Stimulated activated CD8-positive, alpha-beta memory T cell treated with anti-CD3 and anti-CD28 coated beads, Interleukin-7, amount 100 ng/mL, for 1 hour (primary cell): ENCODE measurements at places on chromosomes 3 and 15.

GRCh38 chr3:139934613-139935015 lies 371 bp upstream of the CLSTN2 start:
- DNase-seq, result no peak

DNA sequence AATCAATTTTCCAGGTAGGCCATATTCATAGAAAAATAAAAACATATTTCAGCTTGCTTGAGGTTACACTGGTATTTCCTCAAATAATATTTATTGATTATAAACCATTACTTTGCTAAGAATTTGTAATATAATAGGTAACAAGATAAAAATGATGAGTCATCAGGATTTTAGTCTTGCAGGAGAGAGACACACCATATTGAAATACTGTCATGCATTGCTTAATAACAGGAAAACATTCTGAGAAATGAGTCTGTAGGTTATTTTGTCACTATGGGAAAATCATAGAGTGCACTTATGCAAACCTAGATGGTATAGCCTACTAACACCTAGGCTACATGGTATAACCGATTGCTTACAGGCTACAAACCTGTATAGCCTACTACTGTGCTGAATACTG lies 990.5 kb downstream of the OTOL1 start:
- DNase-seq, result no peak

DNA sequence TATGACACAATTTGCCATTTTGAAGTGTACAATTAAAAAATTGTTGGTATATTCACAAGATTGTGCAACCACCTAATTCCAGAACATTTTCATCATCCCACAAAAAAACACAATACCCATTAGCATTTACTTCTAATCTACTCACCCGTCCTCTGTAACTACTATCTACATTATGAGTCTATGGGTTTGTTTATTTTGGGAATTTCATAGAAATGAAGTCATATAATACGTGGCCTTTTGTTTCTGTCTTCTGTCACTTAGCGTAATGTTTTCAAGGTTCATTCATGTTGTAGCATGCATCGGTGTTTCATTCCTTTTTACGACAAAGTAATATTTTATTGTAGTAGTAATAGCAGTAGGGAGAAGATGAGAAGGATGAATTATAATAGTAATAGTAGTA lies 55.2 kb upstream of the CNTN6 start:
- DNase-seq, result no peak

DNA sequence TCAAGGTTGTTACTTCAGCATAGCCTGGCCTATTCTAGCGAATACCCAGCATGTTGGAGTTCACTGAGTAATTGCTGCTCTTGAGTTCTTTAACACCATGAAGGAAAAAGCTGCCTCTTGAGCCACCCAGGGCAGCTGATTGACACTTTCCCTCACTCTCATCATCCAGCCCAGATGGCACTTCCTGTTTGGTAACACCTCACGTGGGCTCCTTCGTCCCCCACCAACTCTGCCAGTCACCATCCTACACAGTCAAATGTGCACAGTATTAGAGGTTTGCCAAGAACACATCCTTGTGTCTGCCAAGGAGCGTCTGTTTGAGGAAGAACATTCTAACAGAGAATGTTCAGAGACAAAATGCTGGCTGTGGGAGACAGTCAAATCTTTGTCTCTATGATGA lies 266.3 kb downstream of the RPLP1 start:
- no peak for DNase-seq

DNA sequence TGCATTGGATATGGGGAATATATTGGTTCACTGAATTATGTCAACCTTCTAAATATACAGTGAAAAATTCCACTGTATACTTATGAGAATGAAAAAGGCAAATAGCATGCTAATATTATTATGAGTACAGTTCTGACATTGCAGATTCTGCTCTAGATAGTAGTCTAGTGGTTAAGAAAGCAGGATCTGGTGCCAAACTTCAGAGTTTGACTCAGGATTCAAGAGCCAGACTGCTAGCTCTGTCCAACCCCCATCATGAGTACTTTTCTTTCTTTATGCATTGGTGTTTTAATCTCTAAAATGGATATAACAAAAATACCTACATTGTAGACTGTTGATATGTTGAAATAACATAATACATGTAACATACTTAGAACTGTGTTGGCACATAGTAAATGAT lies 57.3 kb upstream of the PLSCR4 start:
- DNase-seq, result no peak

GRCh38 chr15:77702211-77702957 lies 69.7 kb upstream of the LINGO1 start:
- DNase-seq, result no peak

- no peak for DNase-seq
These were observed 302.5 kb downstream of the OCA2 start for GRCh38 chr15:27796405-27797320.

DNA sequence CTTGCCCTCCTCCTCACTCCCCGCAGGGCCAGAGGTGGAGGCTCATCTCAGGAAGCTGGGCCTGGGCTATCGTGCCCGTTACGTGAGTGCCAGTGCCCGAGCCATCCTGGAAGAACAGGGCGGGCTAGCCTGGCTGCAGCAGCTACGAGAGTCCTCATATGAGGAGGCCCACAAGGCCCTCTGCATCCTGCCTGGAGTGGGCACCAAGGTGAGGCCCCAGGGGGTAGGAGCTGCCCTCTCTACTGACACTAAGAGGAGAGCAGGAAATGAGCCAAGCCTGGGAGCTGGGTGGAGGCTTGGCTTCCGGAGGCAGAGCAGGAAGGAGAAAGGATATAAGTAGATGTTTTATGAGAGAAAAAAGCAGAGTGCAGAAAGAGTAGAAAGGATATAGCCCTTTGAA lies 4.9 kb downstream of the OGG1 start:
- DNase-seq, result no peak

DNA sequence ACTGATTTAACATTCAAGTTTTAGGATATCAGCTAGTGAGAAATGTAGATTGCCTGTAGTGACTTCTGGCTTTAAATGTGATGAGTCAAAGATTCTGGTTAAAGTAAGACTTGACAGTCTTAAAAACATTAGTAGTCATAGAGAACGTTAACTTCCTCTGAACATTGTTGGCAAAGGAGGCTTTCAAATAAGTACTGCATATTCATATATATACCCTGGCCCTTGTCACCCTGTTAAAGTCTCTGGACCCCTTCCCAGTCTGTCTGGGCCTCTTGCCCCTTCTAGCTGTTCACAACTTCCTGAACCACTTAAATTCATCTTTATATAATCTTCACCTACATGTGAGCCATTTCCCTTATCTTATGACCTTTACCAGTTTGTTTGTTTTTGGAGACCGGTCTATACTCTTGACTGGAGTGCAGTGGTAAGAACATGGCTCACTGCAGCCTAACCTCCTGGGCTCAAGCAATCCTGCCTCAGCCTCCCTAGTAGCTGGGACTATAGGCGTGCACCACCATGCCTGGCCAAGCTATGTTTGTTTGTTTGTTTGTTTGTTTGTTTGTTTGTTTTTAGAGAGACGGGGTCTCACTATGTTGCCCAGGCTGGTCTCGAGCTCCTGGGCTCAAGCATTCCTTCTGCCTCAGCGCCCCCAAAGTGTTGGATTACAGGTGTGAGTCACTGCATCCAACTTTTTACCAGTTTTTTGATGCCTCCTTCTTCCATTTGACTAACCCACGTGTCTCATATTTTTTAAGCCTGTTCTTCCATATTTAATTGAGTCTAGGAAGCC lies 64.4 kb upstream of the CRTC3 start:
- DNase-seq, result no peak

DNA sequence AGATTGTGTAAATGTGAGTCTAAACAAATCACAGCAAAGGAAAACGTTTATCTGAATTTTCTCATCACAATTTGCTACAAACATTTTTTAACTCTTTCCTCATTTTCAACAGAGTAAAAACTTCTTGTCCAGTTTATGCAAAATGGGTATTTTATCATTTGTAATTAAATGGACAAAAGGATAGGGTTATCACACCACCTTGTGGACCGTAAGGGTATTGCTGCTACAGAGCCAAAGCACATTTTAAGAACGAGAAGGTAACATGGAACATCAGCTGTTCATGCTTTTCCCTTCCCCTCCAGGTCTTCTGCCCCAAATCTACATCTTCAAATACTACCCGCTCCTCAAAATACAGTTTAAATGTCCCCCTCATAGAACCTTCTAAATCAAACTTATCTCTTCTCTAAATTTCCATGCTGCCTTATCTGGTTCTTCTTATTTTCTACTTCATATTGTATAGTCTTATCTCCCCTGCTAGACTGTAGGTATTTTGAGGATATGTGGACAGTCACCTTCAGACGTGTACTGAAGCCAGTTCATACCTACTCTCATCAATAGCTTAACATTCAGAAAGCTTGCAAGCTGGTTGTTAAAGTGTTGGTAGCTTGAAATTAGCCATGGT lies 12.8 kb upstream of the SETMAR start:
- peak; percentile 7 for DNase-seq

- DNase-seq, result no peak
These were observed 54.4 kb upstream of the TLE3 start for GRCh38 chr15:70152070-70152480.

- DNase-seq, result no peak
These were observed 51.0 kb downstream of the MCF2L2 start for GRCh38 chr3:183377307-183377959.
